Activated gamma-delta T cell (primary cell): ENCODE measurements at places on chromosomes 3 and 15.

DNA sequence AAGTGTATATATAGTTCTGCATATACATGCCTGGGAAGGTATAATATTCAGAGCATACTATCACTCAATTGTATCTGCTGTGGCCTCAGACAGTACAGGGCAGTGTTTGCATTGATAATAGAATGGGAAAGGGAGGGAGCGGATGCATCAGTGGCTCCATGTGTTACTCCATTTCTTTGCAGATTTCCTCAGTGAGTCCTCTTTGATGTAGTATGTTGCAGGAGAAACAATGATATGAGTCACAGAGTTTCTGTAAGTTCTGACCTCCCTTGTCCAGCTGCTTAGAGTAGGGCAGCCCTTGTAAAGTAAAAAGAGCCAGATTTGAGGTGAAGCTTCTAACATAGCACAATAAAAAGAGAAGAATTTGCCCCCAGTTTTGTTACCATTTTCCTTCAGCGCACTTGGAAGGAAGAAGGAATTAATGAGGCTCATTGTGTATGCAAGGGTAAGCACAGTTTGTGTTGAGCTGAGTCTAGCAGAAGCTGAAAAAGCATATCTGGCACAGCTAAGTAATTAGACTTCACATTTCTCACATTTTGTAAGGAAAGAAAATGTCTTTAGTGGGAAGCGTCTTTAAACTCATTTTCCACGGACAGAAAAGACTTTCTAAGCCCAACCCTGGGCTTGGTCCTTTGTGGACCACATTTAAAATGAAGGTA lies 555.8 kb upstream of the IL12A start:
- no peak for DNase-seq

- DNase-seq = no peak
Measured at GRCh38 chr3:122978569-122978968, 49.0 kb downstream of the SEMA5B start.

DNA sequence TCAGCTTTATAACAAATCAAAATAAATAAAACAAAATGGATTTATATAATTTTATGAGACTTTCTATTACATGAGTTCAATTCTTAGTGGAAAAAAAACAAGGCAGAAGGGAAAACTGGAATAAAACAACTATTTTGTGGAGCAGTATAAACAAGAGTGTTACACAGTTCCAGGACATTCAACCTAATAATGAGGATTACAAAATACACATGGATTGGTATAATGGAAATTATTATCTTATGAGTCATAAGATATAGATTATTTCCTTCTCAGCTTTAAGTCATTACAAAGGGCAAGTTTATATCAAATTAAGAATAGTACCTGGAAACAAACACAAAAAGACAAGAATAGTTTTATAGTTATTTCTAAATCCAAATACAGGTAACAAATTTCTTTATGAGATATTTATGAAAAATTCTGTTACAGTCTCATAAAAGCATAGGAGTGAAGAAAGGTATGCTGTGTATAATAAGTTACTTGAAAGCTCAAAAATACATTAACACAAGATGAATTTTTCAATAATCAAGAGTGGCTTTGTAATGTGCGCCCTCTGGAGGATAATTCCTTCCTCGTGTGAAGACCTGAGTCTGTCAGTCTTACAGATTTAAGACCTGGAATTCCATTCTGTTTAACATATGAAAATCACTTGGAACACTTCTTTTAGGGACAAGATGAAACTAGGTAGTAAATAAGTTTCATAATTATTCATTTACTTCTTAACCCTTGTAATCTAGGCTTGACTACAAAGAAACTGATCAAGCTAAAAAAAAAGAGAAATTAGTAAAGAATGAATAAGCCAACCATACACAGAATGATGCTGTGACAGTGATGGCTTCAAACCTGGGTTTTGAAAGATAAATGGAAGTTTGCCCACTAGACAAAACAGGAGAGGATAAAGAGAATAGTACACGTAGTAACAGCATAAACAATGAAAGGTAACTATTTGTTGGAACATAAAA lies 9.5 kb downstream of the COPS2 start:
- DNase-seq = no peak

- DNase-seq = no peak
Measured at GRCh38 chr3:49296781-49297411, 19.9 kb upstream of the C3orf62 start.

- DNase-seq = no peak
Measured at GRCh38 chr3:129596194-129597086, 10.0 kb downstream of the PLXND1 start.

DNA sequence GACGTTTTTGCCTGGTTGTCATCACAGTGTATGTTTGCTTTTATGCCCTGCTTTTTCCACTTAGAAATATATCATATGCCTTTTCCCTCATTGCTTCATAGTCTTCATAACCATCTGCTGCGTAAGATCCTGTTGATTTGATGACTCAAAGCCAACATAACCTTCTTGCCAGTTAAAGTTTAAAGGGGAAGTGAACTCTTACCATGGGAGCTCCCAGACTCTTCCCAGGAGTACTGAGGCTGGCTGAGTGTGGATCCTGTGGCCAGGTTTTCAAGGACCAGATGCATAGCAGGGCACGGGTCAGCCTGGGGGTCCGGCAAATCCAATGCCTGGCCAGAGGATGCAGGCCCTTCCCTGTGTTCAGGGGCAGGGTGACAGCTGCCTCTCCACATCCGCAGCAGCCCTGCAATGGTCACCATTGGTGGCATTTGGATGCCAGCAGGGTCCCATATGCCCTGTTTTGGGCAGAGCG lies 42.0 kb upstream of the SACM1L start:
- DNase-seq = no peak

DNA sequence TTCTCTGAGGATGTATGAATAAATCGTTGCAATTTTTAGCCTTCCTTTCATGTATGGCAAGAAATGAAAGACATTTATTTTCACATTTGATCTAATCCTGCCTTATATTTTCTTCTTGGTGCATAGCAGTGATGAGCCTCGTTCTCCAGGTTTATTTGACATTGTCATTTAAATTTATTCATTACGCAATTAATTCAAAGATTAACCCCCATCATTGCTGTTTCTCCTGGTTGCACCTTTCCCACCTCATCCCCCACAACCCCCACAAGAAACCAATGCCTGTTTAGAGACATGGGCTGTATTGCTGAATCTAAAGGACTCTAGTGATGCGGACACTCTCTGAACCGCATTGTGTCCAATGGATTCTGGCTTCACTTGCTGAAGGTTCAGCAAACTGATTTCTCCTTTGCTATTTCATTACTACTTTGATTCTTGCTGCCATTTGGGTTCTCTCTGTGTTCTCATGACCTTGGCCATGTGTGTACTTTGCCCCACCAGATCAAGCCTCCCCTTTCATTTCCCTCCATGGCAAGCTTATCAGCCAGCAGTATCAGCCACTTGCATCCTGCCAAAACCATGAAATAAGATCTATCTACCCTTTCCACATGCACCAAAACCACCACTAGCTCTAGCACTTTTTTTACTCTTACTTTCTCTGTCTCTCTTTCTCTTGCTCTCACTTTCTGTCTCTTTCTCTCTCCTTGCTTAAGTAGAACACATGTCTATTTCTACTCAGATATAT lies 382.7 kb downstream of the GBE1 start:
- no peak for DNase-seq

DNA sequence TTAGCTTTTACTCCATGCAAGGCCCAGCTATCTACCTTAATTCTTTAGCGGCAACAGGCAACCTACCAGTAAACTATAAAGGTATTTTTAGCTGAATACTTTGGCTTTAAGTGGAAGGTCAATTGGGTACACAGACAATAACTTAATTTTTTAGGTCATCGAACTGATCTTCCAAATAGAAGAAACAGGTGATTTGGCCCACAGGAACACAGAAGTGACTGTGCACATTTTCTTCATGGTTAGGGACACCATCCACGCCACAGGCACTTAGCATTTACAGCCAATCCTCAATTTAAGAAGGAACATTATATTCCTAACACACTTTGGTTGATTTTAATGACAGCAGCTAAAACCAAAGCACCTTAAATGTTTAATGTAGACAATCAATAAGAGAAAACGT lies 1.9 kb downstream of the ARPP19 start:
- DNase-seq = no peak

- DNase-seq = no peak
Measured at GRCh38 chr15:54109014-54109413, 130.8 kb downstream of the UNC13C start.

DNA sequence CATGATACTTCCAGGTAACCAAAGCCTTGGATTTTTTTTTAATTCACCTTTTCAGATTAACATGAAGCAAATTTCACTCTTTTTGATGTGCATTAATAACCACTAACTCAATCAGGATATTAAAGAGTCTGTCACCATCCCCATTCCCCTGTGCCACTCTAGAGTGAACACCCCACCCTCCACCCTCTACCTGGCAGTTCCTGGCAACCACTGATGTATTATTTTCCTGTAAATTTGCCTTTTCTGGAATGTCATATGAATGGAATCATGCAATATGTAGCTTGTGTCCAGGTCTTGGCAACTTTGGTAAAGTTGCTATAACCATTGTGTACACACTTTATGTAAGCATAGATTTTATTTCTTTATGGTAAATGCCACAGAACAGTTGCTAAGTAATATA lies 627.6 kb downstream of the MCTP2 start:
- DNase-seq = no peak

GRCh38 chr15:40808861-40809450 lies 1.7 kb upstream of the DNAJC17 start:
- no peak for DNase-seq

GRCh38 chr3:126711121-126711760 lies 7.2 kb downstream of the CHCHD6 start:
- DNase-seq = no peak

GRCh38 chr15:42090370-42090769 lies 4.0 kb downstream of the PLA2G4D start:
- DNase-seq = no peak

- DNase-seq = no peak
Measured at GRCh38 chr15:51311510-51311909, 26.9 kb downstream of the CYP19A1 start.

DNA sequence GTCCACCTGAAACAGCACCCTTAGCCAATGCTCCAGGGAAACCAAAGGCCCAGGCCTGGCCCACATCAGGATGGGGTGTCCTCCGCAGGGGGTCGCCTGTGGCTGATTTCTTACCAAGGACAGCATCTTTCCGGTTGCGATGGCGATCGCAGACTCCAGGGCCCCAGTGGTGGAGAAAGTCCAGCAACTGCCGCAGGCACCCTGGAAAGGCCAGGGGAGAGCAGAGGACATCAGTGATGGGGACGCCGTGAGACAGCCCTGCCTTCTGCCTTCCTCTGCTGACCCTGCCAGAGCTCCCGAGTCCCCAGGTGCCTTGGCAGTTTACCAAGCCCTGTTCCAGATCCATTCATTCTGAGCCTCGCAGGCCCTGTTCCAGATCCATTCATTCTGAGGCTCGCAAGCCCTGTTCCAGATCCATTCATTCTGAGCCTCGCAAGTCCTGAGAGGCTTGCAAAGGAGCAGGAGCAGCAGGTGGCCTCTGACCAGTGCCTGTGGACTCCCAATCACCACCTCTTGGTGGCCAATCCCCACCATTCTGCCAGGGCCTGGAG lies 12.5 kb downstream of the CTSH start:
- DNase-seq = no peak

- no peak for DNase-seq
Measured at GRCh38 chr15:99158626-99159412, 53.9 kb downstream of the SYNM start.

DNA sequence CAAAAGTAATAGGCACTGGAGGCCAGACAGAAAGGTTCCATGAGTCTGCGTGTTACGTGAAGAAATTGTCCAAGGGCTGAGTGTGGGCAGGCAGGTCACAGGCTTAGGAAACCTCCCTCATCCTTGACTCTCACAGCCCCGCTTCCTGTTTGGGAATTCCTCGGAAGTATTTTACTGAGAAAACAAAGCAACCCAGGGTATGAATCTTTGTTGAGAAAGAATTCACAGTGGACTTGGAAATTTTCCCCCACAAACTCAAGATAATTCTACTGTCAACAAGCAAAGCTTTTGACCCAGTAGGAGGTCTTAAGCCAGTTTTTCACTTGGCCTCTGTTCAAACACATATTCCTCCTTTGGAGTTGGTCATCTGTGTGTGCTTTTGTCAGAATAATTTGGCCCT lies 377.1 kb upstream of the TPM1 start:
- no peak for DNase-seq

DNA sequence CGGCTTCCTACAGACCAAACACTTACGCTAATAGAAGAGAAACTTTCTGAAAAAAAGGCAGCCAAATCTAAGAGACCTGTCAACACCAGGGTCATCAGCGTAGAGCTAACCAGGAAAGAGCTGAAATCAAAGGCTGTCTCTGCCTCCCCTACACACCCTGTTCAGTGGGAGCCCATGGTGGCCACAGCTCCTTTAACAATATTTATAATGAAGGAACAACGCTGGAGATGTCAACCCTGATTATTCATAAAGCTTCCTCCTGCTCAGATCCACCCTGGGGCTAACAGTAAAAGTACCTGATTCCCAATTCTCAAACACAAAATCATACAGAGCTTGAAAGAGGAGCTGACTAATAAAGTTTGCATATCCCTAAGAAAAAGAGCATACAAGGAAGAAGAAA lies 133.7 kb downstream of the ANXA2 start:
- no peak for DNase-seq

DNA sequence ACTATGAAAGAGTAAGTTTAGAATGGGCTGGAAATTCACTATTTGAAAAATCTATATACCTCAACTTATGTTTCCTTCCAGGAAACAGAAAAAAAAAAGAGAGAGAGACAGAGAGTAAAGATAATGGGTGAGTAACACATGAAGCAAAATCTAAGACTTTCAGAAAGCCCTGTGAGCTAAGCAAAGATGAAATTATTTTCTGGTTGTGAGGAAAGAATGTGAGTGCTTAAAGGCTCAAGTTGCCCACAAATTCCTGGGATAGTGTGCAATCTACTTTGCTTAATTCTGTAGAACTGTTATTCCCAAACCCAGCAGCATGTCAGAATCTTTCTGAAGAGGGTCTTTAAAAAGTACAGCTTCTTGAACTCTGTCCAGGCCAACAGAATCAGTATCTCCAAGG lies 337.7 kb upstream of the AGTR1 start:
- DNase-seq = no peak

DNA sequence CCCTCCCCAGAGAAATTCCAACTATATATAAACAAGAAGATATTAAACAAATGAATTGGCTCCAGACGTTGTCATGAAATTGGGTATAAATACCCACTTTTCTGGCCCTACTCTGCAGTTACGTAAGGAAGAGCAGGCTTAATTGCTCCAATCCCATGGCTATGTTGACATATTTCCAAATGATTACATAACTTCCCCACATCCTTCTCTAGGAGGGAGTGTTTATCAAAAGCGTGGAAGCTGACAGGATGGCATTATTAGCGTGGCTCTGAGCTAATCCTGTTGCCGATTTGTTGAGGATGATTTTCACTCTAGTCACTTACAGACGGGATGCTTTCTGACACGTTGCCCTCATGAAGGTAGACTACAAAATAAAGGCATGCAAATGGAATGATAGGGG lies 347.5 kb upstream of the TMCO5A start:
- no peak for DNase-seq

GRCh38 chr15:59140422-59141226 lies 35.7 kb downstream of the CCNB2 start:
- DNase-seq = no peak

- no peak for DNase-seq
Measured at GRCh38 chr15:59008086-59008485, 20.6 kb downstream of the RNF111 start.
